ELF-1 (cell line): ENCODE measurements at places on chromosomes 7 and 10.
A peak's percentile ranks its signal among the peaks of the same experiment; 100 is the strongest.

- no peak for DNase-seq
Measured at GRCh38 chr7:120703585-120704240, 154.2 kb downstream of the TSPAN12 start.

DNA sequence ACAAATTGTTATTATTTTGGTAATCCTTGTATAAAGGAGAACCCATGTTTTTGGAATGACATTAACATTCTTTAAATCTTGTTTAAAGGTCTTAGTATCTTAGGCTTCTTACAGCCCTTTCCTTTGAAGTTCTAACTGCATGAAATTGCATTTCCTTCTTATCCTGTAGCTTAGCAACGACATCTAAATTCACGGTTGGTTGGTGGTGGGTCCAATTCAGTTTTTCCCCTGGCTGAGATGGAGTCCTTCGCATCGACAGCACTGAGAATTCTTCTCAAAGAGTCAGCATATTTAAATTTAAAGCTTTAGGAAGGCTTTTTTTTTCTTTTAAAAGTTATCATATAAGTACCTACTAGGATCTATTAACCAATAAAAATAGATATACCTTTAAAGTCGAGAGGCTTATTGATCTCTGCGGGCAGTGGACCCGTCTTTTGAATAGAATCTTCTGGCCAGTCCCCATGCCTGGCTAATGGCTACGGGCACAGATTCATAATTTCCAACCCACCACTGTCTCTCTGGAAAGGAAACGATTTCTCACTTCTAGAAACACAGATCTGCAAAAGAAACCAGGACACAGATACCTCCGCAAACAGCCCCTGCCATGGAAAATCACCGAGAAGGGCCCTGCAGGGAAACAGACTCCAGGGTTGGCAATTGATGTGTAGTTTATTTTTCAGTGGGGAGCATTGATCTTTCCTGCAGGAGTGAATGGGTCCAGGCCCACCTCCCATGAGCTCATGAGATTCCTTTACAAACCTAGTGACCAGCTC lies 63.4 kb downstream of the RAMP3 start:
- no peak for DNase-seq

DNA sequence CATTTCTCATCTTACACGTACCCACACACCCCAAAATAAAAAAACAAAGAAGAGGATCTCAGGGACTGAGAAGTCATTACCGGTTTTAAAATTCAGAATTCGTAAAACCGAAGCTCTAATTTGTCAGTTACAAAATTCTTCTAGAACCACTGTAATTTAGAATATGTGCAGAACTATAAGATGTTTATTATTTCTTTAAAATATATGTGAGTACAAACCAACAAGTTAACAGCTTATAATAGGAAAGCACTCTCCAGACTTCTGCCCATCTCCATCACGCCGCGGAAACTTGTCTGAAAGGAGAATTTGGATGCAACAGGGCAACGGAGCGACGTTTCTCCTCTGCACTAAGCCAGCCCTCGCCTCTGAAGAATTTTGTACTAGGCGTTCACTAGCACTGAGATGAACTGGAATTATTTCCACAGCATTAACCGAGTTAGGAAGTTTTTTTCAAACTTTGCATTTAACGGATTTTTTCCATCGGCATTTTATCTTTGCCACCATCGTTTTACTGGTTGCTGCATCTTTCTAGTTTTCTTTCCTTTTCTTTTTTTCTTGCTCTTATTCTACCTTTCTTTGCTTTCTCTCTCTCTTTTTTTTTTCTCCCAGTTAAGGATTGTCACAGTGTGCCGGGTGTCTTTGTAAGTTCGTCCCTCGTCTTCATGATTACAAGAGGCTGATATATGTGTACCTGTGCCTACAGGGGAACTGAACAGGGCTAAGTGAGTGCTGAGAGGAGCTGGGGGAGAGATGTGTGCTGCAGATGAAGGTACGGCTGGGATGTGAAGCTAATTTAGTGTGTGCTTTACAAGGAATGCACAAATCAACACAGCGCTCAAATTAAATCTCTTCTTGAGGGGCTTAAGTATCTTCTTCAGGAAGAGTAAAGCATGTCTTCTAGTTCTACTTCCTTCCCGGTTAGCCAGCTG lies 295.9 kb upstream of the NFE2L3 start:
- DNase-seq: peak; percentile 38

GRCh38 chr10:16847644-16848043 lies 30.4 kb upstream of the RSU1 start:
- no peak for DNase-seq

DNA sequence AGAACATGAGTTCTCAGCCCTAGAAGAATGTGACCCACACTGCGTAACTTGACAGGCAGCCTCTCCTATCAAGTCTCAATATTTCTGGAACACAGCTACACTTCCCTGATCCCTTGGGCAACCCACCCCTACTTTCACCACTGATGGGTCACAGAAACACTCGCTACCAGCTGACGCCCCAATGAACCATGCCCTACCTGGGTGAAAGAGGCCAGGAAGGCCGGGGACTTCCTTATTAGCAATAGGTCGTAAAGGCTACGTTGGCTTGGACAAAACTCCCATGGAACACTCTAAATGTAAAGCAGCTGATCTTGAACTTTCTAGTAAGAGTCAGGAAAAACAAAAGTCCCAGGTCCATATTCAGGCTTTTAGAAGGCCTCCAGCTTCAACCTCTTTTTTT lies 202.3 kb upstream of the KCTD7 start:
- no peak for DNase-seq

GRCh38 chr7:146728611-146729010 lies 612.0 kb downstream of the CNTNAP2 start:
- no peak for DNase-seq

DNA sequence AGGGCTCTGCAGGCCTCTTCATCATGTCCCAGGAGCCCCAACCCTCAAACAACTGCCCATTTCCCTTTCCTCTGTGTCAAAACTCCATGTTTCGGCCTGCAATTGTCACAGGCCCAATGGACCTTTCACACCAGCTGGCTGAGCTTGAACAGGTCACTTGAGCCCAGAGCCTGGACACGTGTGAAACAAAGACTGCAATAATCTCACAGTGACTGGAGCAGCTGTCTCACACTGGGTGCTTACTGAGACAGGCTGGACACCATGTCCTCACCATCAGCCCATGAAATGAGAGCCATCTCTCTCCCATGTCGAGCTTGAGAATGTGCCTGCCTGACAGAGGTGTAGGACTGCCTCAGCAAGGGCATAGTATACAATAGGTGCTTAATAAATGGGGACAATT lies 19.5 kb upstream of the EIF5AL1 start:
- DNase-seq: no peak

DNA sequence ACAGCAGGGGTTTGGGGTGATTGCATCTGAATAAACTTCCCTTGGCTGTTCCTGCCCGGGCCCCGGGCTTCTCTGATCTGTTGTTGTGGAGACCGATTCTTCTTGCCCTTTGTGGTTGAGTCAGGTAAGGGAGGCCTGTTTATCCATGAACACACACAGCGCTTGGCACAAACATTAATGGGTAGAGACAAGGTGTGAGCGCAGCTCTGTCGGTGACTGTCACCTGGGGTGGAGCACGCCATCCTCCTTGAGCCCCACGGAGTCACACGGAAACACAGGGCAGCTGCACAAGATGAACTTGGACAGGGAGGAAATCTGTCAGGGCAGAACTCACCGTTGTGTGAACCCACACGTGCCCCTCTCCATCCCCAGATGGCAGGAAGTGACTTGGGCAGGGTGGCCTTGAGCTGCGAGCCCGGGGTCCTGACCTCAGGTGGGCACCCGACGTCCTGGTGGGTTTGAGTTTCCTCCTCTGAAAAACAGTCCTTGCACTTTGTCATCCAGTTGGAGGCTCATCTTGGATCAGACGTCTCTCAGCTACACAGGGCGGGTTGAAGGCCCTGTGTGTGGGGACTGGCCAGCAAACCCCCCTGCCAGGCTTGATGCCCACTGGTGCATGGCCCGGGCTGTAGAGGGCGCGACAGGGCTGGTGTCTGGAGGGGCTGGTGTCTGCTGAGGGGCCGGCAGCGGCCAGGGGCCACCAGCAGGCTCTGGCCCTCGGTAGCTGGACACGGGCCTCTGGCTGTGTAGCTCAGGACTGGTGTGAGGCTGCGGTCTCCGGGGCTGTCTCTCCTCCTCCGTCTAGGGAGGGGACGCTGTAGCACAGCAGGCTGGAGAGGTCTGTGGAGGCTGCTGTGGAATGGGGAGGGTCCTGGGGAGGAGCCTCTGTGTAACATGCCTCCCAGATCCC lies 24.2 kb upstream of the SHH start:
- DNase-seq: no peak

DNA sequence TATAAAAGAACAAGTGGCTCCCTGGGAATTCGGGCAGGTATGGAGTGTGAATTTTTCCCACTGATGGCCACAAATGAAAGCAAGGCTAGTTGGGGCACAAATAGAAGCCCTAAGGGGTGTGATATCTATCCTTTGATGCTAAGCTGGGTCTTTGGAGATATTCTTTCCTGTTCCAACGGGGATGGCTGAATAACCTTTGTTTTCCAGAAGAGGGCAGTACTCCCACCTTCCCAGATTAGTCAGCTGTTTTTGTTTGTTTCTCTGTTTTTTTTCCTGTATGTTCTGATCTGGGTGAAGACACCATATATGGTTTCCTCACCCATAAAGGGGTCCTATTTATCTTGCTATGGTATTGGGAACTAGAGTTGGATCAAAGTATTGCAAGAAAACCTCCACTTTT lies 947.7 kb upstream of the SORCS1 start:
- DNase-seq: peak; percentile 16

DNA sequence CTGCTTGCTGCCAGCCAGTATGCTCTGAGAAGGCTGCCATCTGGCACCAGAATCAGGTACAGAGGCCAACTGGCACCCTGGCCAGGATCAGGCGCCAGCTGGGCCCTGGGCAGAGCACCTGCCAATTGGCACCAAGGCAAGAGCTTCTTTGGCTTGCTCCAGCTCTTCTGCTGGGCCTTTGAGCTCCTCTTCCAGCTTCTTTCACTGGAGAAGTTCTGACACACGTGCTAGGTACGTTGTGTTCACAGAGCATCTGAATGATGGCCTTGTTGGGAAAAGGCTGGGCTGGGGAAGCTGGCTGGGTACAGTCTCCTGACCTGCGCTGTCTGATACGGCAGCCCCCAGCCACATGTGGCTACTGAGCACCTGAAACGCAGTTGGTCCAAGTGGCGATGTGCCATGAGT lies 31.7 kb upstream of the OPALIN start:
- no peak for DNase-seq

- DNase-seq: no peak
Measured at GRCh38 chr7:157668884-157669767, 332.3 kb downstream of the DNAJB6 start.

DNA sequence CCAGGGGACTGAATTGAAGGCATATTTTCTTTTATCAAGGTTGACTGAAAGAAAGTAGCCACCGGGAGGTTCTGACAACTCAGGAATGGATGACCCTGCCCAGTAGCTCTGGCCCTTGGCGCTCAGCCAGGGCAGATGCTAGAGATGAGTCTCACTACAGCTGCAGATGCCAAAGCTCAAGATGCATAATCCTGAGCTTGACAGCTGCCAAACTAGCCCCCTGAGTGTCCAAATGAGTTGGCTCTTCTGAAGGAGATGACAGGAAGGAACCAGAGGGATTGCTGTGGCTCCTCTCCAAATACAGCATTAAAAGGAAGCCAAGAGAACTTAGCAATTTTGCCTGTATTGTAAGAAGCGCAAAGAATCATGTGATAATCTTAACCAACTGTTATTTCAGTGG lies 78.4 kb downstream of the NXPH1 start:
- DNase-seq: no peak

DNA sequence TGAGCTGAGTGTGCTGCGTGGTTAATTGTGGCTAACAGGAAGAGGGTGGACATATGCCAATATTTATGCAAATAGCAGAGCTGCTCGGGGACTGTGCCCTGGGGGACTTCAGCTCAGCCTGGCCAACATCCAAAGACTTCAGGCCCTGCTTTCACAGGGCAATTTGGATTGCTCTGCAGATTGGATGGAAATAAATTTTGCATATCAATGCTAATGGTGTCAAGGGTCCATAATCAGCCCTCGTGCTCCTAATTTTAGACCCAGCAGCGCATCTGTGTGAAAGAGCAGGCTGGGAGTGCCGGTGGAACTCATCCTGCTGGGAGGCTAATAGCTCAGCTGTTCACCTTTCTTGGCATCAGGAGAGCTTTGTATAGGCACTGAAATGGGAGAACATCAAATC lies 270.1 kb downstream of the TCERG1L start:
- DNase-seq: no peak

DNA sequence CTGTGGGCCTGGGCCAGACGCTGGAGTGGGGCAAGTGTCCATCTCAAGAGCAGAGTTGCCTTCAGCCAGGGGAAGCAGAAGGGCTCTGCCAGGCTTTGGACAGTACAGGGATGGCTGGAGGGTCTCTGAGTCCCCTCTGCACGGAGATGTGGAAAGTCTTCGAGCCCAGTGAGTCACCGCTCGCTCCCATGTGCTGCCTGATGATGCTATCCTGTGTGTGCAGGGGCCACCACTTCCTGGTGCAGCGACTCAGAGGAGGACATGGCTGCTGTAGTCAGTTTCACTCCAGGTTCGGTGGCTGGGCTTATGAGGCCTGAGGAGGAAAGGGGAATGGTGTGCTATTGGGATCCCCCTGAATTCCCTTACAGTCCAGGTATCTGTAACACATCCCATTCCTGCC lies 6.0 kb downstream of the ADCYAP1R1 start:
- DNase-seq: no peak

GRCh38 chr7:73340514-73340913 lies 12.6 kb downstream of the FKBP6 start:
- DNase-seq: no peak

DNA sequence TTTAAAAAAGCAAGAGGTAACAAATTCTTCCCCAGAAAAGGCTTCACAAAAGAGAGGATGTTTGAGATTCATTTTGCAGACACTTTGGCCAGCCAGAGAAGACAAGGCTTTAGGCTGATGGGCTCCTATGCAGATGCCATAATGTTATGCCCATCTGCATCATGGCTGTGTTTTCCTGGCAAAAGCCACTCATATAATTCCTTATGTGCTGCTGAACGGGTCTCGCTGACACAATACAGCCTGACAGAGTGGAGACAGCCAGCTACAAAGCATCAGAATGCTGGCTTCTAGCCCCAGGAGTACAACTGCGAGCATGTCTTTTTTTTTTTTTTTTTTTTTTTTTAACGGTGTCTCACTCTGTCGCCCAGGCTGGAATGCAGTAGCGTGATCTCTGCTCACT lies 1157.4 kb upstream of the AUTS2 start:
- peak; percentile 21 for DNase-seq

- no peak for DNase-seq
Measured at GRCh38 chr7:48289656-48290055, 118.4 kb downstream of the ABCA13 start.

GRCh38 chr10:62919776-62920175 lies 103.6 kb upstream of the EGR2 start:
- no peak for DNase-seq

- DNase-seq: no peak
Measured at GRCh38 chr10:78802866-78803265, 265.9 kb upstream of the ZMIZ1 start.

GRCh38 chr7:150384406-150385301 lies 5.5 kb downstream of the ZNF775 start:
- no peak for DNase-seq

DNA sequence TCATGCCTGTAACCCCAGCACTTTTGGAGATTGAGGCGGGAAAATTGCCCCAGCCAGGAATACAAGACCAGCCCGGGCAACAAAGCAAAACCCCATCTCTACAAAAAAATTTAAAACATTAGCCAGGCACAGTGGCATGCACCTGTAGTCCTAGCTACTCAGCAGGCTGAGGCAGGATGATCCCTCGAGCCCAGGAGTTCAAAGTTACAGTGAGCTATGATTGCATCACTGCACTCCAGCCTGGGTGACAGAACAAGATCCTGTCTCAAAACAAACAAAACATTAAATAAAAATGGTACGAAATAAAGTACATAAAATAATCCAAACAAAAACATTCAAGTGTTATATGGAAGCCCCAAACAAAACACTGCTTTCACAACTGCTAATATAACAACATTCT lies 125.0 kb downstream of the SNX13 start:
- DNase-seq: no peak

- DNase-seq: peak; percentile 61
Measured at GRCh38 chr7:122303531-122304318, 825 bp downstream of the FEZF1 start.
